ELR (cell line): ENCODE measurements at places on chromosomes 1 and 21.

GRCh38 chr1:62285984-62286785, 33.0 kb downstream of the KANK4 start:
- DNase-seq, result no peak

DNA sequence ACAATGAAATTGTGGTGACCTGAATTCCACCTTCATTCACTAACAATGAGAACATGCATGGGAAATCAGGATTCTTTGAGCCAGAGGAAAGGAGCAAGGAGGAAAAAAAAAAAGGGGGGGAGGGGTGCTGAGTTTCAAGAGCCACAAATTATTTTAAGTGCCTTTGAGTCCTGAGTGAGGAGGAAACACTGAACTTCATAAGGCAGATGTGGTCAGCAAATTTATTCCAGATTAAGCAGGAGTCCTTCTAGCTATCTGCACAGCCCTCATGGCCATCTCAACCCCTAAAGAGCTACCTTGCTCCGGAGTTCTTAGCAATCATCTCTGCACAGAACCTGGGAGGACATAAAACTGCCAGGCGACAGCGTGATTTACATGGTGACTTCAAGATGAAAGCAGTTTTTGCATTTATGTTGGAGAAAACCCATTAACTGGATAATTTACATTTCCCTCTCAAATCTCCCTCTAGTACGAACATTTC, 21.7 kb downstream of the ASTN1 start:
- no peak for DNase-seq

DNA sequence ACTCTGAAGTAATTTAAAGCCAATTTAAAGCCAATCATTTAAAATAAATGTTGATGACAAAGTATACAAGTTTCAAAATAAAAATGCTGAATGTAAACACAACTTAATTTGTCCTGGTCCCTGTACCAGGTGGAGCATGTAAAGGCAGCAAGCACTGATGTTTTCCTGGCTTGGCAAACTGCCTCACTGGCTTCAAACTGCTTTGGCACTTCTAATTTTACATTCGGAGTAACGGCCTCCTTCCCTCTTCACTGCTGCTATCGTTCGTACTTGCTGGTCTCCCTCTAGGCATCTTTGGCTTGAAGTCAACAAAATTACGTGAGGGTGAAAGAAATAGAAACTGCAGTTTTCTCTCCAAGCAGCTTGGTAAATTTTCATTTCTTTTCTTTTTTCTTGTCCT, 287.9 kb downstream of the LTN1 start:
- DNase-seq, result no peak

- peak; percentile 52 for DNase-seq
Measured at GRCh38 chr1:77446841-77447555, 165.2 kb downstream of the AK5 start.

DNA sequence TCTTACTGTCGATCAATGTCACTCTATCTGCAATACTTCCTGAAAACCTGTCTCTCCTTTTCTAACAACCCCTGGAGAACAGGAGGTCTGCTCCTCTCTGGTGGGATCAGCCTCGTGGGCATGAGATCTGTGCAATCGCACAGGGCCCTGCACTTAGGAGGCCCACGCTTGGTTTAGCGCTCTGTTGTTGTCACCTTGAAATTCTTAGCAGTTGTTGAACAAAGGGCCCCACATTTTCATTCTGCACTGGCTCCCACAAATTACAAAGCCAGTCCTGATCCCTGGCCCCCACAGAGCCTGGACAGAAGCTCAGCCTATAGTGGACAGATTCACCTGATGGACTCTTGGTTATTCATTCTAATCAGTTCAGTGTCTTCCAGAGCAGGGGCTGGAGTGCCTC, 18.6 kb downstream of the SPOCD1 start:
- DNase-seq, result no peak

- no peak for DNase-seq
Measured at GRCh38 chr1:242184955-242185354, 186.1 kb upstream of the MAP1LC3C start.

DNA sequence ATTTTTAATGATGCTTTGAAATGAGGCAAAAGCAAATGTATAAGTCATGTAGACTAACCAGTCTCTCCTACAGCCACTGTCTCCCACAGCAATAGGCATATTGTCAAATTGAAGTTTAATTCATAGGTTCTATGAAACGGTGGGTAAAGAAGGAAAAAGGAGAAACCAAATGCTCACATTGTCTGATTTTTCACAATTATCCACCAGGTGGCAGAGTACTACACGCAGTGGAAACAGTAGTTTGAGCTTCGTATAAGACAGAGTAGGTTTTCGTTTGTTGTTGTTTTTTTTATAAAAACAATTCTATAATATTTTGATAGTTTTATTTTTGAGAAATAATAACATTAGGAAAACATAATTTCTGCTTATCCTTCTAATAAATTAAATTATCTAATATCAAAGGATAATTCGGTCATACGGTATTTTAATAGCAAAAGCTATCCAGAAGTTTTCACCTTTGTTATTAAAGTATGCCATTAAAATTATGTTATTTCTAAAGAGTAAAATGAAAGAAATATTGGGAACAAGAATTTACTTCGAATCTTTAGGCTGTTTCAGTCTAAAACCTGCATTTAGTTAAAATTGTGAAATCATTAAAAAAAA, 39.1 kb downstream of the TYW3 start:
- DNase-seq, result peak; percentile 64

DNA sequence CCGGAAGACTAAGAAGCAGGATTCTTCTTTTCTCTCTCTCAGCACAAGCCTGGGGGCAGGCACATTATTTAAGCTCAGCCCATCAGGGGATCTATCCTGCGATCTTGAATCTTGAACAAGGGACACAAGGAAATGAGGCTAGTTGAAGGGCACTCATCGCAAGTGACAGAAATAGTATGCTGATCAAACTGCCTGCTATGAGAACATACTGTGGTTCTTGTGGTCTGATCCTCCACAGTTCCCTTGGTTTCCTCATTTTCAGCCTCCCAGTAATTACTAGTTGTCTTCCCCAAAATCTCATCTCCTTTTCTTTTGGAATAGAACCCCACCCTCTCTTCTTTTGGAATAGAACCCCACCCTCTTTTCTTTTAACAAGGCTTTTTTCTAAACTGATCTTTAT, 6.5 kb downstream of the ANKRD45 start:
- DNase-seq, result no peak

- DNase-seq, result peak; percentile 54
Measured at GRCh38 chr1:38872401-38873026, 634 bp downstream of the MYCBP start.

DNA sequence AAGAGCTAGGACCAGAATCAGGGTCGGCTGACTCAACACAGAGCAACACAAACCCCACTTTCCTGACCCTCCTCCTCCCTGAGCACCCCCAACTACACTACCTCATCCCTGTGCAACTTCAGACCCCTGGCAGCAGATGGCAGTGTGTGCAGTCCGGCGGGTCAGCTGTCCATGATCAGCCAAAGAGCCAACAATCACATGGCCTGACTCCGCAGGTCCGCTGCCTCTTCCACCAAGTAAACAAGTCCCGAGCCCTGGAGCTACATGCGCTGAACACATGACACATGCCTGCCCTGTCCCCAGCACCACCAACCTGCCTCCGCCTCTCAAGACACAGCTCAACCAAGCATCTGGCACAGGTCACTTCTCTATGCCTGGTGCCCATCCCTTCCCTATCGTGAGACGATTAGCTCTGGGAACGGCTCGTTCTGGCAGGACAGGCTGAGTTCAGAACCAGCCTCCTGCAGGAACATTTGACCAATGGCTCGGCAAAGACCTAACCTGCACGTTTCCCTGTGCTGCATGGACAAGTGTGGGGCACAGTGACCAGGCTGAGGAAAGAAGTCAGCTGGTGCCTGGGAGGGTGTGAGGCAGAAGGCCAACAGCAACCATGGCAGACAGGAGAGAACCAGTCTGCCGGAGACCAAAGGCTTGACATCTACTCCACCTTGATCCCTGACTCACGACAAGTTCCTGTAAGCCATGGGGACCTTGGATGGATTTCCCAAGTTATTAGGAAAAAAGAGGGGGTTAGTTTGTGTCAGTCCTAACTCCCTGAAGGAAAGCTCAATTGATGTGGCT, 60.3 kb downstream of the CD46 start:
- DNase-seq, result peak; percentile 35

GRCh38 chr1:111222308-111223125, 5.0 kb upstream of the CHI3L2 start:
- peak; percentile 76 for DNase-seq

DNA sequence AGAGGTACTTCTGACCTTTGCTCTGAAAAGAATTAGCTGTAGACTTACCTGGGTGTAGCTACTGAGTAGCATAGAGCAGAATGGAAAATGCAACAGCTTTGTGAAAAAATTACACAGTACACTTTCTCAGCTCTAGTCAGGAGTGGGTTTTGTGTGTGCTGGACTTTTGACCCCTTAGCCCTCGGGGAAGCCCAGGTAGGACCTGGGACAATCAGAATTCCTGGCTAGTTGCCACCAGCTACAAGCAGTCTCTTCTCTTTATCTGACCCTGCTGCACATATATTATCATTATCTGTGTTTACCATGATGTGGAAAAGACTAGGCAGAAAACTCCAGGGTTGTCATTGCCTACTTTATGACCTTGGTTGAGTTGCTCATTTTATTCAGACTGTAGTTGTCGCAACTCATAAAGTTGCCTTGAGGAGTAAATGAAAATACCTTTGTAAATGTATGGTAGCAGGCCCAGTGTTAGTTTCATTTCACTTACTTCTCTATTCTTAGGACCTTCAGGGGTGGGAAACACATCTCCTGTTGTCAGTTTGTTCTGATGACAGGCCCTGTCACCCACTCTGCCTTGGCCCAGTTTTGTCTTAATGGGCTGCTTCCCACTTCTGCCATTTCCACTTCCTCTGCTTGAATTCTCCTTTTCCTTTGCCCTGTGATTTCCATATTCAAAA, 5.4 kb downstream of the NEK7 start:
- DNase-seq, result no peak

GRCh38 chr1:185263780-185264179, 53.3 kb downstream of the IVNS1ABP start:
- no peak for DNase-seq

- DNase-seq, result no peak
Measured at GRCh38 chr1:229229721-229230139, 41.2 kb upstream of the RAB4A start.

DNA sequence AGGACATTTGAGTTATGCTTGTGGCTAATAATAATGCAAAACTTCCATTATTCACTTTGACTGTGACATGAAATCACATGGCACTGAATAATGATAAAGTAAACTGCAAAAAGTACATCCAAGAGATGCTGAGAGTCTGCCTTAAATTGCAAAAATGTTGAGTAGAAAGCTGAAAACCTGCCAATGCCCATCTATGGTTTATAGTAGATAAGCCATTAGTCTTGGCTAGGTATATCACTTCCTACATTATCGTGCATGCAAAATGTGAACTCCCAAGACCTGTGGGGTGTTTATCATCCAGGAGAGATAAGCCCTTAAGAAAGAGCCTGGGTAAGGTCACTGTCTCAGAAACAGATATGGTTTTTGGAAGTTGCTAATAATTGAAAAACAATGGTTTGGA, 208.7 kb upstream of the DPYD start:
- no peak for DNase-seq

DNA sequence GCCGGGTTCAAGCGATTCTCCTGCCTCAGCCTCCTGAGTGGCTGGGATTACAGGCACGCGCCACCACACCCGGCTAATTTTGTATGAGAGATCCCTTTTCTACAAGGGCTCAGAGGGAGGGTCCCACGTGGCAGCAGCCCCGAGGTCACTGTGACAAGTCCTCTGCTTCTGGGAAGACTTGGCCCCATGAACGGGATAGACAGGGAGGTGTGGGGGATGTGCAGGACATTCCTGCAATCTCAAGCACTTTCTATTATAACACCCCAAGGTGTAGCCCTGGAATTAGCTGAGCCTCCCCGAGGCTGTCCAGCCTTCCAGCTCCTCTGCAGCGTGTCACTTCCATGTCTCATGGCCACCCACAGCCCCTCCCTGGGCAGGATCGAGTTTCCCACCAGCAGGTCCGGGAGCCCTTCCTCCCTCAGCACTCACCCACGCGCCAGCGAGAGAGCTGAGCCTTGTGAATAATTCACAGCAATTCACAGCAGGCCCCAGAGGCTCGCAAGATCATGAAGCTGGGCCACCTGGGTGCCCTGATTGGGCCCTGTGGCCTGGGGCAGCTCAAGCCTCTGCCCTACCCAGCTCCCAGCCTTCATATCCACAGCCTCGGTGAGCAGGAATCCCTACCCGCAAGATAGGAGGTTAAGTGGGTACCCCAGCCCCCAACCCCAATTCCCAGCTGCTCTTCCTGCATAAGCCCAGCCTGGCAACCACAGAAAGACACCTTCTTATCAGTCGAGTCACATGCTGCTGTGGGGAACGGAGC, 22.8 kb upstream of the RNU1-4 start:
- DNase-seq, result no peak

DNA sequence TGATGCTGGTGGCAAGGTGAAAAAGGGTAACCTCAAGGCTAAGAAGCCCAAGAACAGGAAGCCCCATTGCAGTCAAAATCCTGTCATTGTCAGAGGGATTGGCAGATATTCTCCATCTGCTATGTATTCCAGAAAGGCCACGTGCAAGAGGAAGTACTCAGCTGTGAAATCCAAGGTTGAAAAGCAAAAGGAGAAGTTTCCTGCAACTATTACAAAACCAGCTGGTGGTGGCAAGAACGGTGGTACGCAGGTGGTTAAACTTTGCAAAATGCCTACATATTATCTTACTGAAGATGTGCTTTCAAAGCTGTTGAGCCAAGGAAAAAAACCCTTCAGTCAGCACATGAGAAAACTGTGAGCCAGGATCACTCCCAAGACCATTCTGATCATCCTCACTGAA, 13.7 kb upstream of the VPS45 start:
- no peak for DNase-seq

DNA sequence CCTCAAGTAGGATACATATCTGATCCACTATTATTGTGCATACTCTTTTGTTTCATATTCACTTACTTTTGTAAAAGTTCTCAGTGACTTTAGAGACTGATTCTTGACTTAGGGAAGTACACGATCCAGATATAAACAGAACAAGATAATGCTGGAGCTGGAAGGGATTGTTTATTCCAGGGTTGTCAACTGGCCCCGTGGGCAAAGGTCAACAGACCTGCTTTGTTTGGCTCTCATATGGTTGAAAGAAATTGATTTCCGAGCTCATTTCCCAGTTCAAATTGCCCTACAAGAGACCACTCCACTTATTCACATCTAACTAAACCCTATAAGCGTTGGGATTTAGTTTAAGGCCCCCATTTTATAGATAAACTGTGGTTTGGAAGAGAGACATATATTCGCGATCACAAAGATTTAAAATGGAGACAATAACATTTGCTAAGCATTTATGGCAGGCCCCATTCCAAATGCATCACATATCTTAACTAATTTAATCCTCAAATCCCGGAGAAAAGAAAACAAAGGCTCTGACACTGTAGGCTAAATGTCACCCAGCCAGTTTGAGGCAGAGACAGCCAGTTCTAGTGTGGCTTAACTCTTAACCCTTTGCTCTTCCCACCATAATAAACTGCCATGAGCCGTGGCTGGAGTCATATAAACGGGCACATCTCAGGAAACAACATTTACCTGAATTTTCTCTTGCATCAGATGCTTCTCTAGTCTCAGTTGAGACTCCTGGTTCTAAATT, 20.6 kb downstream of the REG4 start:
- DNase-seq, result no peak

DNA sequence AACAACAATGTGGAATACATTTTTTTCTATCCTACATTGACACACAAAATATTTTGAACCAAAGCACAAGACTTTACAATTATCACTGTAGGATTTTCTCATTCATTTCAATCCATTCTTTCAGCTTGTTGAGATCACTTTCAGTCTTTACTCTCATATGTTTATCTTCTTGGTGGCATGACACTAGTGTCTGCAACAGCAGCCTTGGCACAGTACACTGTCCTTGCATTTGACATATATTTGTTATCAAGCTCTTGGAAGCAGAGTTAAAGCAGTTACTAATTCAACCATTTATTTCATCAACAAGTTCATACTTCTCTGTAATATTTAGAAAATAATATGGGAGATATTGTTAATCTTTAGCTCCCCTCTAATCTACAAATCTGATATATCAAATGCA, 922.4 kb upstream of the ADGRL2 start:
- no peak for DNase-seq
